ENCODE measurements at places on chromosomes 1 and 21.

DNA sequence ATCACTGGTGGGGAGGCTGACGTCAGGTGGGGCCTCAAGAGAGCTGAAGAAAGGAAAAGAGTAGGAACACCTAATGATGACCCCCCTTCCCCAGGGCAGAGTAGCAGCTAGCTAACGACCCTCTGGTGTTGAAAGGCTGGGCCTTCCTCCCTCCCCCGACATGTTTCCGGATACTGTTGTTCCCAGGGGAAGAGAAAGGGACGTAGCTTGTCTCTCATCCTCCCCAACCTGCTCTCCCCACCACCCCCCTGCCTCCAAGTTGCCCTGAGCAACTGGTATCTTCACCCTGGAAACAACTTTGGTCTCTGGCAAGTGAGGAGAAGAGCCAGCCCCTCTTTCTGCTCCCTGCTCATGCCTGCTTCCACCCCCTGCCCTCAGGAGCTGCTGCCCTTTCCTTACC, 2.4 kb downstream of the SEMA6C start:
- DNase-seq = no peak

- no peak for DNase-seq
Observed at GRCh38 chr1:233587958-233588799, 25.7 kb upstream of the KCNK1 start.

DNA sequence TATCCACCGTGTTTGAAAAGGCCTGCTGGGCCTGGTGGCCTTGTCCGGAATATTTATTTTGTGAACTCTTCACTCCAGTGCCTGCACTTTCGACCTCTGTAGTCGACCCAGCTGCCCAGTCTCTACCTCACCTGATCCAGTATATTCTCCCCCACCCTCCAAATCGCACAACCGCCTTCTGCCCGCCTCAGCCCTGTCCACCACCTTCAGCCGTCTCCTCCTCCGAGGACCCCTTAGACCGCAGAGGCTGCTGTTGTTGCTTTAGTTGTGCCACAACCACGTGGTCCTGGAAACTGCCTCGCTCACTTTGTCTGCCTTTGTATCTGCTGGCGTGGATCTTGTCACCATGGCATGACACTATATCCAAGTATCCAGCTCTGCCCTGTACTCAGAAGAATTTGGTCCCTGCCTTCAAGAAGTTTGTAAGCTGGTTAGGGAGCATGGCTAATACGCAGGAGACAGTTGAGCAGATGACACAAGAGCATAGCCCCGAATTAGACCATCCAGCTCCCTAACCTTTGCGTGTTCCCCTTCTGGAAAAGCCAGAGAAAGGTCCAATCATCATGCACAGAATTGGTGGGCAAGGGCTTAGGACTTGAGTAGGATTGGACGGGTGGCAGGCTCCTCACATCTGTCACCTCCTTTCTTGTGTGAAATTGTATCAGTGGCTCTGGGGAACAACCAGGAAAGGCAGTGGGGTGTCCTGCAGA, 1.5 kb downstream of the PHGDH start:
- no peak for DNase-seq

DNA sequence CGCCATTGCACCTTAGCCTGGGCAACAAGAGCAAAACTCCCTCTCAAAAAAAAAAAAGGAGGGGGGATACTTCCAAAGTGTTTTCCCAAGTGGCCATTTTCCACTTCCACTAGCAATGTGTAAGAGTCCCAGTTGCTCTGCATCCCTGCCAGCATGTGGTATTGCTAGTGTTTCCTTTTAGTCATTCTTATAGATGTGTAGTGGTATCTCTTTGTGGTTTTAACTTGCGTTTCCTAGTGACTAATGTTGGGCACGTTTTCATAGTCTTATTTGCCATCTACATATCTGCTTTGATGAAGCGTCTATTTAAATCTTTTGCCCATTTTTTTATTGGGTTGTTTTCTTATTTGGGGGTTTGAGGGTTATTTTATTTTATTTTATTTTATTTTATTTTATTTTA, 31.1 kb downstream of the INAVA start:
- no peak for DNase-seq

DNA sequence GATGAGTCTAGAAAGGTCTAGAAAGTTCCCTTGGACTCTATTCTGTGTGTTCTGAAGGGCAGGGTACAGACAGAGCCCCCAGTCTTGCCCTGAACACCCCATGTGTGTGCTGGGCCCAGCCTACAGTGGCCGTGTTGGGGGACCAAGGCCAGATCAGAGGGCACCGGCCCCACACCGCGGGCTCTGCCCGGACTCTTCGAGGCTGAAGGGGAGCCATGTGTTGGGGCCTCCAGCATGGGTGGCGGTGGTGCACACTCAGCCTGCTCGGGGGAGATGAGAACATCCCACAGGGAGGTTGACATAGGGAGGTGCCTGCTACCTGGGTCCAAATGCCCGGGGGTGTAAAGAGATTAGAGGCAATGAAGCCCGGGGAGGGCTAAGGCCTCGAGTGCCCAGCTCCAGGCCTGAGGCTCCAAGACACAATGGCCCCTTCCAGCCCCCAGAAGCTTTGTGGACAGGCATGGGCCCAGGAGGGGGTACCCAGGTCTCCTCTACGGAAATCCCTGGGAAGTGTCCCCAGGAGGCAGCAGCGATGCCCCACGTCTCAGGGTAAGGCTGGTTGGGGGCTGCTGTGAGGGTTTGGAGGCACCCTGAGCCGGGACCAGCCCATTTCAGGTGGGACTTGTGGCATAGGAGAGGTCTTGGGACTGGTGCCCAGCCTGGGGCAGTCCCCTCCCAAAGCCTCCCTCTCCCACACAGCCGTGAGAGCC, 12.1 kb downstream of the ARHGEF16 start:
- no peak for DNase-seq

GRCh38 chr1:47901001-47901575, 96.1 kb downstream of the TRABD2B start:
- no peak for DNase-seq

DNA sequence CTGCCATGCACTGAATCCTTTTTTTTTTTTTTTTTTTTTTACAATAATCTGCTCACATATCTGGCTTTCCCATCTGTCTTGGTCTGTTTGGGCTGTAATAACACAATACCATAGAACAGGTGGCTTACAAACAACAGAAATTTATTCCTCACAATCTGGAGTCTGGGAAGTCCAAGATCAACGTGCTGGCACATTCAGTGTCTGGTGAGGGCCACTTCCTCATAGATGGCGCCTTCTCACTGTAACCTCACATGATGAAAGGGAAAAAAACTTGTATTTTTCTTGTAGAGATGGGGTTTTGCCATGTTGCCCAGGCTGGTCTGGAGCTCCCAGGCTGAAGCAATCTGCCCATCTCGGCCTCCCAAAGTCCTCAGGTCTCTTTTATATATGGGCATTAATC, 13.0 kb upstream of the PARP1 start:
- no peak for DNase-seq

DNA sequence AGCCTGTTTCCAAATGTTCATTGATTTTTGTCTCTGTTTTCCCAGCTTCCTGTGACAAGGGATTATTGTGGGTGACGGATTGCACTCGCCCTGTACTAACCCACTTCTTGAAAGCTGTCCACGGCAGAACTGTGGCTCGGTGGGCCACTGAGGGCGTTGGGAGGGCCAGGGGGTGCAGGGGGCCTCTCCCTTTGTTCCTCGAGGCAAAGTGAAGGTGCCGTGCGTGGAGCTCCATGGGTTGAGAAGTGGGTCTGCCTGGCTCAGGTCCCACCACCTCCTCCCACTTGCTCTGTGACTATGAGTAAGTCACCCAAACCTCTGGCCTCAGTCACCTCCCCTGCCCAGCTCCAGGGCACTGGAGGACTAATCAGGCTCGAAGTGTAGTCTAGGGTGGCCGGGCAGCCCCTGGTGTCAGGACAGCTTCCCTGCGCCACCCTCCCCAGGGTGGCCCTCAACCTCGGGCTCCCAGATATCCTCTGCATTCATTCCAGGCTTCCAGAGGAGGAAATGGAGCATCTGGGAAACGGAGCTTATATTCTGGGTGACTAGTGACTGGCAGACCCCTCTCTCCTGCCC, 148.6 kb downstream of the NPHP4 start:
- no peak for DNase-seq

- peak; percentile 66 for DNase-seq
Observed at GRCh38 chr1:226690460-226690982, 48.6 kb downstream of the ITPKB start.

DNA sequence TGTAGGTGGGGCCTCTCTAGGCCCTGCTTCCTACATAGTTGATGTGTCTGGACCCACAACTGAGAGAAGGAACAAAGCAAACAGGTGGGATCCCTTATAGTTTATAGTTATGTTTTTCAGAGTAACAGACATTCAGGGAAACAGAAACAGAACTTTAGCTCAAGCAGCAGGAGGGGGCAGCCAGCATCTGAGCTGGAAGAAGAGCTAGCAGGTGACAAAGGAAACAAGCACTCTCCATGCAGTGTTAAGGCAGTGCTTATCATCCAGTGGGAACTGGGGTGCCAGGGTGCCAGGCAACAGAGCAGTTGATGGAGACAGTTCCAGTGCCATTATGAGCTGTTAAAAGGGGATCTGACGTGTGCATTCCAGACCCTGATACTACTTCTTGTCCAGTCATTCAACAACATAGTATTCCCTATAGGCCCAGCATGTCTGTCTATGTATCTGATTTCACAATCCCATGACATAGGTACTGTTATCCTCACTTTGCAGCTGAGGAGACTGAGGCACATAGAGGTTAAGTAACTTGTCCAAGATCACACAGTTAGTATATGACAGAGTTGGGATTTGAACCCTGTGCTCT, 13.5 kb downstream of the HIVEP3 start:
- no peak for DNase-seq

- no peak for DNase-seq
Observed at GRCh38 chr1:233168384-233168783, 127.1 kb downstream of the PCNX2 start.

Data from CD4-positive, alpha-beta T cell treated with Interleukin-17A for 1 hour (primary cell).